ENCODE measurements at places on chromosomes 16 and 17.

DNA sequence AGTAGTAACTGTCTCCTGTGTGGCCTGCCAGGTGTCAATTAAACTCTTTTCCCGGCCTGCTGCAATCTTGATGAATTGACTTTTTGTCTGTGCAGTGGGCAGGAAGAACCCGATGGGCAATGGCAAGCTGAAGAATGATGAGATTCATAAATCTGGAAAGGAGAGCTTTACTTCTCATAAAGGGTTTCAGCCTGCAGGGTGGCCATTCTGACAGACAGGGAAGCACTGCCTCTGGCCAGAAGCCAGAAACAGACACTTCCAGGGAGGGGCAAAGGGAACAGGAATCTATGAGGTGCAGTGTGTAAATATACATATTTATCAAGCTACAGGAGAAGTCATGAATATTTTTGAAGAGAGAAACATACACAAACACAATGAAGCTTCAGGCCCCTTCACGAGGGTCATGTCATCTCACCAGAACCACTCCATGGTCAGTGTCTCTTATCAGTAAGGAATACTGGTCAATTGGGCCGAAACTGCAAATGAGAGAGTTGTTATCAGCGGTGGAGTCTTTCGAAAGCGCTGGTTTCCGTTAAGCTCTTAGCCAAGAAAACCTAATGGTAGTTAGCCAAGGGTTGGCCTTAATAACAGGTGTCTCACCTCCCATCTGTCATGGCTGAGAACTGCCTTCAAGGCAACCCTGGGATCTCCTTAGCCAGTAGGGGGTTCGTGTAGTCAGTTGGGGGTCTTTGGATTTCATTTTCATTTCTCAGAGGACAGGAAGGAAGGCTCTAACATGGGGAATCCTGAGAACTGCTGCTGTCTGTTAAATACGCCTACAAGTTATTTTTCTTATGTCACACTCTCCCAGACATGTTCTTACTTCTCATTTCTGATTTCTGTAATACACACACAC lies 1.2 kb upstream of the NARF start:
- no peak for DNase-seq

- no peak for DNase-seq
Observed at GRCh38 chr16:83308414-83308813, 499.4 kb upstream of the HSBP1 start.

- no peak for DNase-seq
Observed at GRCh38 chr17:7987112-7987893, 15.1 kb upstream of the GUCY2D start.

DNA sequence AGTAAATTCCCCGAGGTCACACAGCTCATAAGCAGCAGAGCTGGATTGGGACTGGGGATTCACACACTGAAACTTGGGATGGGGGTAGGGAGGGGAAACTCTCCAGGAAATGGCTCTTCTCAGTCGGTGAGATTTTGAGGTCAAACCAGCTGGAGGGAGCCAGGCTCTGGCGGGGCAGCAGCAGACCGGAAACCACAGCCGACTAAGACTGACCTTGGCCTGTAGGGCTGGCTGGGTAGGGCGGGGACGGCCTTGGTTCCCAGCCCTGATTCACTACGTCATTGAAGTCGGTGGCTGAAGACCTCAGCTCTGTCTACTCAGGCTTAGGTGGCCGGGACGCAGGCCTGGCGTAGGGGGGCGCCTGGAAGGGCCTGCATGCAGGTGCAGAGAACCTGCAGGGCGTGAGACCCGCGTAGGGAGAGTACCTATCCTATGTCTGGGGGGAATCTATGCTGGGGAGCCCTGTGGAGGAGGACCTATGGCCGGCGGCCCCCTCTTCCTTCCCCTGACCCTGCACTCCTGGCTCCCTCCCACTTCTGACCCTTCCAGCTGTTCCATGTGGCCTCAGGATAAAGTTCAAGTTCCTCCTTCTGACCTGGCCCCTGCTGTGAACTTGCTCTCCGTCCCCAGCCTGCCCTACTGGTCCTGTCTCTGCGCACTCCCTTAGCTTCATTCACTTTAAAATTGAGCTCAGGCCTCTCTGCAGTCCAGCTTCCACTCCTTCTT lies 11.9 kb upstream of the SLC4A1 start:
- DNase-seq = no peak

DNA sequence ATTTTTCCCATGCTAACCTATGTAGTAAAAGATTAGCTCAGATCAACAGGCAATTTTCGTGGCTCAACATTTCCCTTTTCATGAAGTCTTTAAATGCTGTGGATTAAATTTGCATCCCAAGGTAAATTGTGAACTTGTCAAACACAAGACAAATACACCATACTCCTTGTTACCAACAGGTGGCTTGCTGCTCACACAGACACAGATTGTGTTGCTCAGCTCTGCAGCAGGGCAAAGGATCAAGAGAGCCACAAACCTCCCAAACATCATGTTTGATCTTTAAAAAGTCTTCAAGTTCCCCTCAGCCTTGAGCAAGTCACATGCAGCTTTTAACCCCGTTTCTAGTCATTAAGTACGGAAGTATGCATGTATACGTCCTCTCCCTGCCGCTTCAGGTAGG lies 119.6 kb upstream of the CNTNAP4 start:
- no peak for DNase-seq

DNA sequence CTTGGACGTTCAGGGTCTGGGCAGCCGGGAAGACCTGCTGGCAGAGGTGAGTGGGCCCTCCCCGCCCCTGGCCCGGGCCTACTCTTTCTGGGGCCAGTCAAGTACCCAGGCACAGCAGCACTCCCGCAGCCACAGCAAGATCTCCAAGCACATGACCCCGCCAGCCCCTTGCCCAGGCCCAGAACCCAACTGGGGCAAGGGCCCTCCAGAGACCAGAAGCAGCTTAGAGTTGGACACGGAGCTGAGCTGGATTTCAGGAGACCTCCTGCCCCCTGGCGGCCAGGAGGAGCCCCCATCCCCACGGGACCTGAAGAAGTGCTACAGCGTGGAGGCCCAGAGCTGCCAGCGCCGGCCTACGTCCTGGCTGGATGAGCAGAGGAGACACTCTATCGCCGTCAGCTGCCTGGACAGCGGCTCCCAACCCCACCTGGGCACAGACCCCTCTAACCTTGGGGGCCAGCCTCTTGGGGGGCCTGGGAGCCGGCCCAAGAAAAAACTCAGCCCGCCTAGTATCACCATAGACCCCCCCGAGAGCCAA lies 8.6 kb upstream of the ABCC3 start:
- DNase-seq = peak; percentile 62

- DNase-seq = no peak
Observed at GRCh38 chr17:17929655-17930380, 42.4 kb downstream of the TOM1L2 start.
